ENCODE measurements at places on chromosomes 4 and X. TPM values are rescaled to one million over a fixed set of nuclear protein-coding genes. Genes with fewer than 3 reads are reported as not detected.

- no peak for DNase-seq
Observed at GRCh38 chr4:80776168-80776567, 254.3 kb upstream of the BMP3 start.

DNA sequence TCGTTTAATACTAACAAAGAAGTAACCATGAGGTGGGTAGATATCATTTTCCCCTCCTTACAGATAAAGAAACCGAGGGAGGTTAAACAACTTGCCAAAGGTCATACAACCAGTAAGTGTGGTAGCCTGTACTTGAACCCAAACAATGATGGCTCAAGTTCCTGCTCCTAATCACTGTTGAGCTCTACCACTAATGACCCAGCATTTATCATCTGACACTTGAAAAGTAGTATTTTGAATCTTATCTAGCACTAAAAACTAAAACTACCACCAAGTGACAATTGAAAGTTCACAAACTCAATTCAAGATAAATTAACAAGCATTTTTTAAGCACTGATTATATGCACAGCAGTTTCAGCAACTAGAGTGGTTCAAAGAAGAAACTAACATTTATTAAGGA lies 13.1 kb downstream of the FBXW7 start:
- no peak for DNase-seq

CENPE gene
- 0.01 TPM for polyA plus RNA-seq

DNA sequence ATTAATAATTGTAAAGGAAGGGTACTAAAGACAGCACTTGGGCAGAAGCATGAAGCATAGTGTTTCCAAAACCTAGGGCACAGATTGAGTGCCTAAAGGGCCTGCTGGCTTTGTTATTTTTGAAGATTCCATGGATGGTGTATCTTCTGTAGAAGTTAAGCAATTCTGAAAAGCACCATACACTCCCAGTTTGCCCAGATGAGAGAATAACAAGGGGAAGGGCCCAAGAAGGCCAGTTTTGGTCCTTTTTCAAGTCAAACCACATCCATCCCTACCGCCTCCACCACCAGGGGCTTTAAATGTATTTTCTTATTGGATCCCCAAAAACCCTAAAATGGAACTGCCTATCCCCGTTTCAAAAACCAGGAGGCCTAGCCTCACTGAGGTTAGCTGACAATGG lies 17.2 kb downstream of the SCARB2 start:
- DNase-seq: no peak

GRCh38 chrX:112901869-112902725 lies 61.5 kb upstream of the AMOT start:
- DNase-seq: no peak

GNRHR gene
- polyA plus RNA-seq: not detected

ASIC5 gene
- not detected for polyA plus RNA-seq

ATP1B4 gene
- polyA plus RNA-seq: not detected

- no peak for DNase-seq
Observed at GRCh38 chrX:43595931-43596330, 60.2 kb upstream of the MAOA start.

INTU gene
- polyA plus RNA-seq: not detected

- DNase-seq: no peak
Observed at GRCh38 chr4:77538574-77539157, 67.0 kb upstream of the CXCL13 start.

GSX2 gene
- polyA plus RNA-seq: not detected

- DNase-seq: no peak
Observed at GRCh38 chr4:107977966-107978705, 11.6 kb upstream of the HADH start.

GRCh38 chrX:11908371-11908770 lies 150.3 kb downstream of the MSL3 start:
- DNase-seq: no peak

- no peak for DNase-seq
Observed at GRCh38 chr4:48490012-48490679, at the start of gene ZAR1. TSS of gene ZAR1 (plus strand) at chr4:48490252. CDS start at chr4:48490292, 40 bp downstream.

DNA sequence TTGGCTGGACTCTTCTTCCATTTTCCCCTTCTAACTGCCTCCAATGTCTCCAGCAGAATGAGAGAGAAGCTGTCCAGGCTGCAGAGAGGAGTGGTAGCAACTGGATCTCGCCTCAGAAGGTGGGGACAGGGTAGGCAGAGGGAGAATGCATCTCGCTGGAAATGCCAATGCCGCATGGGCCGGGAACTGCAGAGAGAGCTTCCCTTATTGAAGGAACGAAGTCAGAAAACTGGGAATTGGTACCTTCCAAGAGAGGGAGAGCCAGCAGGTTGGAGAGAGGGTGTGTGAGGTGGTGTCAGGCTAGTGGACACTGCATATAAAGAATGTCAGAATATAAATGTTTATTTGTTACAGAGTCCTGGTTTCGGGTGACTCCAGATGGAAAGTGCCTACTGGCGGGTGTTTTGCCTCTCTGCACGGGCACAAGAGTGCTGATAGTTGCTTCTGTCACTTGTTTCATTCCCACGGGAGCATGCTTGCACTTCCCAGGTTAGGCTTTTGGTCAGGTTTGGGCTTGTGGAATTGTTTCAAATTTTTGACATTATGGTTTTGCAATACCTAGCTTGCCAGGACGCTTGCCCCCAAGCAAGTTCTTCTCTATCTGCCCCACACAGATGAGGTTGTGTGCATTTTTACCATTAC lies 156.8 kb upstream of the STS start:
- DNase-seq: no peak

GIMD1 gene
- not detected for polyA plus RNA-seq

- no peak for DNase-seq
Observed at GRCh38 chr4:26459756-26460530, 30.3 kb downstream of the CCKAR start.

GRCh38 chrX:53281963-53282695 lies 745 bp upstream of the IQSEC2 start:
- DNase-seq: no peak

DNA sequence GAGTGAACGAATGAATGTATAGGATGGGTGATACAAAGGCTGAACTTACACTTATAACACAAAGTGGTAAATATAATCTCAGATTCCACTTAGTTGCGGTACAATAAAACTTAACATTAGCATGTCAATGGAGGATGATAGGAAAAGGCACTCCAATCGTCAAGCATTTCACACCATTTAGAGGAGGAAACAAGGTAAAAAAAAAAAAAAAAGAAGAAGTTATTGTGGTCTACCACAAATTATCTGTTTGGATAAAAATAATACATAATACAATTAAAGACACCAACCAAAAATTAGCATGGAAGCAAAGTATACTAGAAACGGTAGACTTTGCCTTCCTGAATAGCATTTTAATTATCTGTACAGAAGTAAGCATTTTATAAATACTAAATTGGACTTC lies 205.5 kb downstream of the PPP3CA start:
- no peak for DNase-seq

- DNase-seq: no peak
Observed at GRCh38 chr4:141885112-141885511, 248.7 kb downstream of the IL15 start.

DNA sequence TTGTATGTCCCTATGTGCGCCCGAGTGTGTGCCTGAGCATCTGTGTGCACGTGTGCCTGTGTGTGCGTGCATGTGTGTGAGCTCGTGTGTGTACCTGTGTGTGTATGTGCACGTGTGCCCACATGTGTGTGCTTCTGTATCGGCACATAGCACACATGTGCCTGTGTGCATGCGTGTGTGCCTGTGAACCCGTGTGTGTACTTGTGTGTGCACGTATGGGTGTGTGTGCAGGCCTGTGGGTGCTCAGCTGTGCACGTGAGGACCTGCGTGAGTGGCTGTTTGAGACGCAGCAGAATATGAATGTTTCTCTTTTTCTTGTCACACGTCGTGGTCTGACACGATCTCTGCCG lies 4.3 kb downstream of the AKAP17A start:
- no peak for DNase-seq

GRCh38 chr4:163476761-163477438 lies 3.3 kb upstream of the TKTL2 start:
- no peak for DNase-seq

DNA sequence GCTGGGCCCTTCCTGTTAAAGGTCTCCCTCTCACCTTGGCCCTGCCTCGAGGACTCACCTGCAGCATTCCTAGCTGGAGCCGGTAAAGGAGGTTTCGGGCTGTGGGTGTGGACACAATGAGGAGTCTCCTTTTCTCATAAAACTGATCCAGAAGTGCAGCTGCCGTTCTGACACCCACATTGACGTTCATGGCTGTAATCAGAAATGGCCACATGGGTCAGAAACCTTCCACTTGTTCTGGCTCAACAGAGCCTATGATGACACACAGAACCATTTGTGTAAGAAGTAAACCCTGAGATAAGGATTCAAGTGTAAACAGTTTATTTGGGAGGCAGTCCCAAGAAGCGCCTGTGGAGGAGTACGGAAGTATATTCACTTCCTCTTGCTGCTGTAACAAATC lies 63.8 kb downstream of the SRPX start:
- DNase-seq: no peak

GRCh38 chr4:163279713-163280112 lies 52.7 kb downstream of the NPY1R start:
- DNase-seq: no peak

GRCh38 chrX:10847333-10847732 lies 226.9 kb upstream of the MID1 start:
- no peak for DNase-seq

- DNase-seq: no peak
Observed at GRCh38 chr4:18021470-18021719, 160 bp downstream of the LCORL start.

- DNase-seq: no peak
Observed at GRCh38 chrX:10854594-10854993, 234.2 kb upstream of the MID1 start.

NDNF gene
- polyA plus RNA-seq: not detected

FGA gene
- not detected for polyA plus RNA-seq

DNA sequence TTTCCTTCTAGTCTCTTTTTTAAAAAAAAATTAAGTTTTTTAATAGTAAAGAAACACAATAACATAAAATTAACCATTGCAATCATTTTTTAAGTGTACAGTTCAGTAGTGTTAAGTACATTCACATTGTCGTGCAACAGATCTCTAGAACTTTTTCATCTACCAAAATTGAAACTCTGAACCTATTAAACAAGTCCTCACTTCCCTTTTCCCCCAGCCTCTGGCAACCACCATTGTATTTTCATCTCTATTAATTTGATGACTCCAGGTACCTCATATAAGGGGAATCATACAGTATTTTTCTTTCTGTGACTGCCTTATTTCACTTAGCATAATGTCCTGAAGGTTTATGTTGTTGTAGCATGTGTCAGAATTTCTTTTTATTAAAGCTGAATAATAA lies 31.8 kb downstream of the MSL3 start:
- DNase-seq: no peak

GRCh38 chrX:72230290-72230689 lies 8.5 kb downstream of the ERCC6L start:
- DNase-seq: no peak

SH2D1A gene
- not detected for polyA plus RNA-seq

ZNF718 gene
- polyA plus RNA-seq: 2.8 TPM

DNA sequence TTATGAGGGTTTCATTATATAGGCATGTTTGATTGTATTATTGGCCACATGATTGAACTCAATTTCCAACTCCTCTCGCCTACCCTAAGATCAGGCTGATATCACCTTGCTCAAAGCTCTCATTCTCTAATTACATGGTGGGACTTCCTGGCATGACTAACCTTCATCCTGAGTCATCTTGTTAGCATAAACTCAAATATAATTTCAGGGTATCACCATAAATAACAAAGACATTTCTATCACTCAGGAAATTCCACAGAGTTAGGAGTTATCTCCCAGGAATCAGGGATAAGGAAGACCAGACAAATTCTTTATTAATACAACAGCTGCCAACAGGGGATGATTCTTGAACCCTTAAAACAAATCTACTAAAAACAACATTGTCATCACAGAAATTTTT lies 90.7 kb downstream of the NDST3 start:
- no peak for DNase-seq

GRCh38 chrX:104988038-104988437 lies 232.5 kb downstream of the TEX13A start:
- no peak for DNase-seq

AWAT2 gene
- polyA plus RNA-seq: not detected

- DNase-seq: peak; percentile 19
Observed at GRCh38 chrX:23731951-23732350, 11.1 kb downstream of the ACOT9 start.

DNA sequence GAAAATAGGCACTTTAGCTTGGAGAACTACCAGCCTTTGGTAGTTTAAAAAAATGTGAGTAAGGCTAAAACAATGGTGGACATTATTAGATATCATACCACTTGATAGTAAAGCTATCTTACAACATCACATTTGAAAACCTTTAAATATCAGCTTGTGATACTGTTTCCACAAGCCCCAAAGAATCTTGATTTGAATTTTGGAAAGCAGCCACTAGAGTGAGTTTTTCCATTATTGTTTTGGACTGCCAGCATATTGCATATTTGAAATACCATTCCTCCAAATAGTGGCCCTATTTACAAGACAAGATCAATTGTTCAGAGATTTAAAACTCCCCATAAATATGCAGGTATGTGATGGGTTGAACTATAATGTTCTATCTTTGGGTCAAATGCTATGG lies 303.0 kb upstream of the PRPS2 start:
- no peak for DNase-seq

TMPRSS11A gene
- not detected for polyA plus RNA-seq

SCRG1 gene
- 0.07 TPM for polyA plus RNA-seq

DNA sequence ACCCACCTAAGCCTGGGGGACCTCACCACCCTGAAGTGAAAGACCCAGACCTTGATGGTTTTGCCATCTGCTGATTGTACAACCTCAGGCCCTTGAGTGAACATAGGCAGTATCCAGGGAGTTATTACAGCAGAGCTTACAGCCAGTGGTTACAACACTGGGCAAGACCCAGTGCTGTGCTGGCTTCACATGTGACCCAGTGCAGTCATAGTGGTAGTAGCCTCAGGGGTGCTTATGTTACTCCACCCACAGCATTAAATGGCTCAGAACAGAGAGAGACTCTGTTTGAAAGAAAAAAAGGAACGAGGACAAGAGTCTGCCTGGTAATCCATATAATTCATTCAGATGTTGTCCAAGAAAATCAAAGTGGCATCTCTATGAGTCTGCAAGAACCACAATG lies 45.2 kb upstream of the DACH2 start:
- DNase-seq: no peak

ACOT9 gene
- polyA plus RNA-seq: 25.0 TPM

DNA sequence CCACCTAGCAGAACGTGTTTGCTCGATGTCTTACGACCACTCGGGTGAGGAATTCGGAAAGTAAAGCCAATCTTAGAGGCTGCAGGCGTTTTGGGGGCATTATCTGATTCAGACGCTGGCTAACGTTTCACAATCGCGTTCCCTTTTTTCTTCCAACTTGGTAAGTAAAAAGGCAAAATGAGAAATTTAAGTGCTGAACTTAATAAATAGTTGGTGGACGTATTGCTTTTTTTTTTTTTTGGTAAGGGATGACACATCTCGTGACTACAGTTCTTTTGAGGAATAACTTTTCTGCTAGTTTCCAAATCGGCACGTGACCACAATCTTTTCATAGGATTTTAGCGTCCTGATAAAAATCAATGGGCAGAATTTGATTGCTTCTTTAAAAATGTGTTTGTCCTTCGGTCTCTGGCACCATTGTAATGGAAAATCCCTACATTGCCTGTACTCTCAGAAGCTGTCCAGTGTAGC lies 848 bp downstream of the RAB9A start:
- DNase-seq: peak; percentile 47

- no peak for DNase-seq
Observed at GRCh38 chr4:127124919-127125318, 507.8 kb upstream of the INTU start.

RHOXF2B gene
- 0.05 TPM for polyA plus RNA-seq

GRCh38 chr4:93103042-93103441 lies 725.5 kb upstream of the ATOH1 start:
- no peak for DNase-seq

- no peak for DNase-seq
Observed at GRCh38 chr4:122775039-122775438, 42.5 kb downstream of the BBS12 start.

WAS gene
- 22.8 TPM for polyA plus RNA-seq

ARSJ gene
- not detected for polyA plus RNA-seq
